ENCODE measurements at places on chromosomes 2 and 18.

DNA sequence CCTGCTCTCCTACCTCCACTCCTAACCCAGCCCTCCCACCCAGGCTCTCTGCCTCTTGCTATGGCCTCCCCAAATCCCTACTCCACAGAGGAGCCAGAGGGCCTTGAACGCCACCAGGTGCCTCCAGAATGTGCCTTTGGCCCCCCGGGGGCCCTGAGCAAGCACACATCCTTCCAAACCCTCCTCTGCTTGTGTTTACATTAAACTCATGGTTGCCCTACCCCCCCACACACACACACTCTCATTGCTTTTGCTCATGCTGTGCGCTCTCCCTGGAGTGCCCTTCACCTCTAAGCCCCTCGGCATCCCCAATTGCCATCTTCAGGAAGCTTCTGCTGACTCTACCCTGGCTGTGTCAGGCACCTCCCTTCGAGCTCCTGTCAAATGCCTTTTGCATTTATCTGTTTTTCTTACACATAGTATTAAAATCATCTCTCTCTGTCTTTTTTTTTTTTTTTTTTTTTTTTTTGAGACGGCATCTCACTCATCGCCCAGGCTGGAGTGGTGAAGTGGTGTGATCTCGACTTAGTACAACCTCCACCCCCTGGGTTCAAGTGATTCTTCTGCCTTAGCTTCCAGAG, 16.3 kb upstream of the TET3 start:
- no peaks in the 10 kb centered on the region for H3K27me3 ChIP-seq
- H3K36me3 ChIP-seq, result no peaks in the 10 kb centered on the region
- no peaks in the 10 kb centered on the region for H3K4me1 ChIP-seq
- no peak for DNase-seq
- no peak overlapping the region for H3K4me3 ChIP-seq

- no peaks in the 10 kb centered on the region for H3K4me1 ChIP-seq
- no peak for DNase-seq
- H3K4me3 ChIP-seq, result no peak overlapping the region
- H3K27me3 ChIP-seq, result no peaks in the 10 kb centered on the region
Observed at GRCh38 chr2:140863713-140864112, 1267.1 kb downstream of the LRP1B start.

DNA sequence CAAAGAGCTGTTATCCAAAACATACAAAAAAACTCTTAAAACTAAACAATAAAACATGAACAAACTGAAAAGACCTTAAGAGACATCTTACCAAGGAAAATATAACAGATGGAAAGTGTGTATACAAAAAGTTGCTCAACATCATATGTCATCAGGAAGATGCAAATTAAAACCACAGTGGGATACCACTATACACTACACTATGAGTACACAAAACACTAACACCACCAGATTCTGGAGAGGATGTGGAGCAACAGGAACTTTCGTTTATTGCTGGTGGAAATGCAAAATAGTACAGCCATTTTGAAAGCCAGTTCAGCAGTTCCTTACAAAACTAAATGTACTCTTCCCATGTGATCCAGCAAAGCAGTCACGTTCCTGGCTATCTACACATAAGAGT, 221.4 kb downstream of the CMPK2 start:
- no peaks in the 10 kb centered on the region for H3K36me3 ChIP-seq
- H3K27ac ChIP-seq, result no peak overlapping the region
- DNase-seq, result no peak
- no peak overlapping the region for H3K4me3 ChIP-seq
- H3K27me3 ChIP-seq, result no peaks in the 10 kb centered on the region
- no peaks in the 10 kb centered on the region for H3K4me1 ChIP-seq

DNA sequence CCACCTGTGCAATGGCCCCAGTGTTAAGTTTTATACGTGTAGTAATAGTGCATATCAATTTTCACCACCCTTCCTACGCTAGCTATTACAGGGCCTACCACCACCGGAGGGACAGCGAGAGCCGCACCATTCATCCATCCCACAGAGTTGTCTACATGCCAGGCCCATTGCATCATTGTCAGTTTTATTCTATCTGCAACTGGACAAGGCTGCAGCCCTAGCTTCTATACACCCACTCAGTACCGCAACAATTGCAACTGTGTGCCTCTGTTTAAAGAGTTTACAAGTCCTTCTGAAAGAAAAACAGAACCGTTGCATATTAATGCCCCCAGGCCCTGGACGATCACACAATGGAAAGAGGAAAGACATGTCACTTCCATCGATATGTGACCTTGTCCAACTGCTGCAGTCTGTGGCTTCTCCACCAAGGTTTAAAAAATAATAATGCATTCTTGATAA, 58.6 kb downstream of the ZEB2 start:
- peaks cover 13% of the 10 kb centered on the region for H3K4me1 ChIP-seq
- no peak overlapping the region for H3K27ac ChIP-seq
- no peaks in the 10 kb centered on the region for H3K27me3 ChIP-seq
- H3K36me3 ChIP-seq, result no peaks in the 10 kb centered on the region
- DNase-seq, result no peak
- H3K4me3 ChIP-seq, result no peak overlapping the region

- no peak overlapping the region for H3K4me3 ChIP-seq
- H3K27me3 ChIP-seq, result no peaks in the 10 kb centered on the region
- H3K4me1 ChIP-seq, result no peaks in the 10 kb centered on the region
- DNase-seq, result no peak
- H3K36me3 ChIP-seq, result no peaks in the 10 kb centered on the region
- no peak overlapping the region for H3K27ac ChIP-seq
Observed at GRCh38 chr2:232236200-232236599, 142.4 kb upstream of the ALPP start.

All from aorta (tissue), 5 donors.